ENCODE measurements at places on chromosomes 16 and 17. TPM values are rescaled to one million over a fixed set of nuclear protein-coding genes. Genes with fewer than 3 reads are reported as not detected.

- no peak for DNase-seq
Measured at GRCh38 chr17:27346228-27346899, 52.5 kb downstream of the WSB1 start.

DNA sequence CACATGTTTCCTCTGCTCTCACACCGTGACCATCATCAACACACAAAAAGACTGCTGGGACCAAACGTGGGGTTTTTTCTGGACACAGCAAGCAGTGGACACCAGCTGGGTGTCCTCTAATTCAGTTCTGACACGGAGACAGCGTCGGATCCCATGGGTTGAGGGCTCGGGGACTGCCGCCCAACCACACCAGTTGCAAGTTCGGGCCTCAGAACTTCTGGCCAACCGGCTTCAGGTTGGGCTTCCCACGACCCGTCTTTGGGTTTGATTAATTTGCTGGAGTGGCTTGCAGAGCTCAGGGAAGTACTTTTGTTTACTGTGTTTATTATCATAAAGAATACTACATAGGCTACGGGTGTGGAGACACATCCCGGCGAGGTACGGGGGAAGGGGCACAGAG, 97.8 kb downstream of the BANP start:
- DNase-seq = no peak

DNA sequence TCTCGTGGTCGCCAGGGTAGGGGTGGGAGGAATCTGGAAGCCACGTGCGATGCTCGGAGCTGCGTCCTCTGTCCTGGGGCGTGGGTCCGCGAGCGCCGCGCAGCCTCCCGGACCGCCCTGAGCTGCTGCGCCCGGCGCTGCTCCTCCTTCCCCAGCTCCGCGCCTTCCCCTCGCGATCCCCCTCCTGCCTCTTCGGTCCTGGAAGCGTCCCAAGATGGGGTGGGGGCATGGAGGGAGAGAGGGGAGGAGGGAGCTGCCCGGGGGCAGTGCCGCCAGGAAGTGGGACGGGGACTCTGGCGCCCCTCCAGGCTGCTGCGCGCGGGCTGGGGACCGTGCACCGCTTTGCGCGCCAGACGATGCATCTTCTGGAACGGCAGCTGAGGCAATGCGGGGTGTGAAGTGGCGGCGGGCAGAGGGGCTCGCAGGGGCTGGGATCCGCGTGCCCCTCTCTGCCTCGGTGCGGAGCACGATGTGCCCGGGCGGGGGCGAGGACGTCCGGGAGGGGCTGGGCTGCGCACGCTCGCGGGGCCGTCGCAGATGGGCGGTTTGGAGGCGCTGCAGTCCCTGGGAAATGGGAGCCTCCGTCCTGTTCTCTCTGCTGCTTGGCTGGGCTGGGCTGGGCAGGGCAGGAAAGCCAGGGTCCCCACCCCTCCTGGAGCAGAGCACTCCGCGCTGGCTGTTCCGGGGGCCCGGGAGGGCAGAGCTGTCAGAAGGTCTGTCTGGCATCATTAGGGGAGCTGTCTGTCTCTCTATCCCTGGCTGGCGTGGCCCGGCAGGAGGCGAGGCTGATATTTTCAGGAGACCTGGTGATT, 388.0 kb downstream of the SEC14L1 start:
- no peak for DNase-seq

DNA sequence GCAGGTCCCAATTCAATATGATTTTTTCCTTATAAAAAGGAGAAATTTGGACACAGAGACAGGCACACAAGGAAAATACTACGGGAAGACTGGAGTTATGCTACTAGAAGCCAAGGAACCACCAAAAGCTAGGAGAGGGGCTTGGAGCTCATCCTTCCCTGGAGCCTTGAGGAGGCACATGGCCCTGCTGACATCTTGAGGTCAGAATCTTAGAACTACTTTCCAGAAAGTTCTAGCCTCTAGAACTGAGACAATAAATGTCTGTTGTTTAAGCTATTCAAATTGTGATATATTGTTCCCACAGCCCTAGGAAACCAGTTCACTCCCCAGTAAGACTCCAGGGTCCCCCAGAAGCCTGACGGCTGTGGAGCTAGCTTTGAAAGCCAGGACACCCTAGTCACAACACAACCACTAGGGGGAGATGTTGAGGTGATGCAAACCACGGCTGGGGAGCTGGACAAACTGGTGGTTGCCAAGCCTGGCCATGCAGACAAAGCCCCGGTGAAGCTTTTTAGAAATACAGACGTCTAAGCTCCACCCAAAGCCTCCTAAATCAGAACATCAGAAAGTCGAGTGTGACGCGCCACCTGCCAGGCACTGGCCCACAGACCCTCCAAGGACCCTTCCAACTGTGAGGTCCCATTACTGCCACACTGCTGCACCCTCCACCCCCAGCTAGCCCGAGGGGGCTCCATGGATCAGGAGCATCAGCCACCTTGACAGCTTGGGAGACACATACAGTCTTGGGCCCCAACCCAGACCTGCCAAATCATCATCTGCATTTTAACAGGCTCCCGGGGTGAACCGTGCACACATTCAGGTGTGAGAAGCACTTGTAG, 106.4 kb downstream of the SLC39A11 start:
- DNase-seq = peak; percentile 33

DNA sequence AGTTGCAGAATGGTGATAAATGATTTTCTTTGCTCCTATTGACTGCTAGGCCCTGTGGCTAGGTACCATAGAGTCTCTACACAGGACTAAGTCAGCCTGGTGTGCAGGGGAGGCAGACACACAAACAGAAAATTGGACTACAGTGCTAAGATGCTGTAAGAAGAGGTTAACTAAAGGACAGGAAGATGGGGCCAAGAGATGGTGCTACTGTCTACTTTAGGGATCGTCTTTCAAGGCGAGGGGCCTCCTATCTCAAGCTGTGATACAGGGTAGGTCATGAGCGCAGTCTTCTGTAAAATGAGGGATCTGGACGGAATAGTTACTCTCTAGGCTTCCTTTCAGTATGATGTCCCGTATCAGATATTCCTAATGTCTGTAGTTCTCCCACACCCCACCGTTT, 817 bp downstream of the NME1 start:
- DNase-seq = no peak

DNA sequence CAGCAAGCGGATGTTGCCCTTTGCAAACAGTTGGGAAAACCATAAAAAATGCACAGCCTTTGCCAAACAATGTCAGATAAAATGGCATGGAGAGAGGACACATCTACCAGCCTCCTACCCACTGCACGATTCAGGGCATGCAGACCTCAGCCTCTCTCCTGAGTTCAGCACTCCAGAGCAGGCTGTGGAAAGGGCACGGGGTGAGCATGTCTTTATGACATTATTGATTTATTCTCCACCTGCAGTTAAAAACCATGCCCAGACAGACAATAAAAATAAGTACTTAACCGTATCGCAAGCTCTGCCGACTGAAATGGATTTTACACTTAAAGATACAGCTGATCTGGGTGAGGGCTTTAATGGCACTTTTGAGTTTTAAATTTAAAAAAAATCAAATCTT, 127.1 kb downstream of the MAF start:
- no peak for DNase-seq

GRCh38 chr17:28057731-28058246, 15.3 kb downstream of the NLK start:
- DNase-seq = no peak

- DNase-seq = no peak
Measured at GRCh38 chr16:870856-871561, 70.5 kb upstream of the GNG13 start.

- no peak for DNase-seq
Measured at GRCh38 chr16:85168732-85169256, 56.5 kb upstream of the CIBAR2 start.

- DNase-seq = no peak
Measured at GRCh38 chr17:5793899-5794298, 209.6 kb upstream of the NLRP1 start.

GRCh38 chr16:69166946-69167930, 19.7 kb upstream of the SNTB2 start:
- DNase-seq = no peak

DNA sequence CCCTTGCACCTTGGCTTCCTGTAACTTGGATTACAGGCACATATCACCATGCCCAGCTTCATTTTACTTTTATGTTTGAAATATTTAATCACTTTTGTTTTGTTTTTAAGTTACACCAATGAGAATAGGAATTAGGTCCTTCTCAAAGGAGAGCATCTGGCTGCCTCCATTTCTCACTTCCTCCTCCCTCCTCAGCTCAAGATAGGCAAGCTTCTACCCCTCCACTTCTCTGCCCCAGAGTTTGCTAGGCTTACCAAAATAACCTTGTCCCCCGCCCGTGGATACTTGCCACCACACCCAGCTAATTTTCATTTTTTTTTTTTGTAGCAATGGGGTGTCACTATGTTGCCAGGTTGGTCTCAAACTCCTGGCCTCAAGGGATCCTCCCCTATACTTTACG, 17.9 kb downstream of the GABARAPL2 start:
- no peak for DNase-seq

GRCh38 chr17:33888455-33888854, 366.6 kb upstream of the CCL2 start:
- DNase-seq = no peak

GRCh38 chr16:74942977-74943918, 41.7 kb downstream of the WDR59 start:
- no peak for DNase-seq

DNA sequence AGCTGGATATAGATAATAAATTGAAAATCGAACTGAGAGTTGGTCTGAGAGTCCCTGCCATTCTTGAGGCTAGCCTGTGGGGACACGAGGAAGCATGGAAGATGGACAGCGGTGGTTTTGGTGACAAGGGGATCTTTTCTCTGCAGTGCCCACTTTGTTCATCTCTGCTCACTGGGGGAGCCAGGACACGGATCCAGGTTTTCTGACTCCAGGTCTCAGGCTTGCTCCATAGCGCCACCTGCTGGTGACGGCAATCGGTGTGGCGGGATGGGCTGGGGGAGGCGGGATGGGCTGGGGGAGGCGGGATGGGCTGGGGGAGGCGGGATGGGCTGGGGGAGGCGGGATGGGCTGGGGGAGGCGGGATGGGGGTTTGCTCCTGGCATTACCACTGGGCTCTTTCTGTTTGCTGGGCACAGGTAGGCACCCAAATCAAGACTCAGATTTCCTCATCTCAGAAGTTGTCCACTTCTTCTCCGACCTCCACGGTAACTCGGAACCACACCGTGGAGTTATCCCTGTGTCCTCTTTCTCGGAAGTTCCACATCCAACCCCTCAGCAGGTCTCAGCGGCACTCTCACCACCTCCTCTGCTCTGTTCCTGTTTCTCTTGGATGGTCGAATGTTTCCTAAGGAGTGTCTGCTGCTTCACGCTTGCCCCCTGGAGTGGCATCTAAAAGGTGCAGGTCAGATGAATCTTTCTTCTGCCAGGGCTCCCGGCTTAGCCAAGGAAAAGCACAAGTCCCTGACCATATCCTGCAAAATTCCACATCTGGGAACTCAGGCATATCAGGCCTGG, 142.4 kb downstream of the CYLD start:
- DNase-seq = no peak

GRCh38 chr17:20092261-20092867, 83.2 kb downstream of the SPECC1 start:
- DNase-seq = no peak

DNA sequence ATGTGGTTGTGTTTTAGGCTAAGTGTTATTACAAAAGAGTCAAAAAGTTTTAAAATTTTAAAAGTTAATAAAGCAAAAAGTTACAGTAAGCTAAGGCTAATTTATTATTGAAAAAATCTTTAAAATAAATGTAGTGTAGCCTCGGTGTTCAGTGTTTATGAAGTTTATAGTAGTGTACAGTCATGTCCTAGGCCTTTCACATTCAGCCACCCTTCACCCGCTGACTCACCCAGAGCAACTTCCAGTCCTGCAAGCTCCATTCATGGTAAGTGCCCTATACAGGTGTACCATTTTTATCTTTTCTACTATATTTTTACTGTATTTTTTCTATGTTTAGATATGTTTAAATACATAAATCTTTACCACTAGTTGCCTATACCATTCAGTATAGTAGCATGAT, 98.5 kb upstream of the RPRML start:
- no peak for DNase-seq

DNA sequence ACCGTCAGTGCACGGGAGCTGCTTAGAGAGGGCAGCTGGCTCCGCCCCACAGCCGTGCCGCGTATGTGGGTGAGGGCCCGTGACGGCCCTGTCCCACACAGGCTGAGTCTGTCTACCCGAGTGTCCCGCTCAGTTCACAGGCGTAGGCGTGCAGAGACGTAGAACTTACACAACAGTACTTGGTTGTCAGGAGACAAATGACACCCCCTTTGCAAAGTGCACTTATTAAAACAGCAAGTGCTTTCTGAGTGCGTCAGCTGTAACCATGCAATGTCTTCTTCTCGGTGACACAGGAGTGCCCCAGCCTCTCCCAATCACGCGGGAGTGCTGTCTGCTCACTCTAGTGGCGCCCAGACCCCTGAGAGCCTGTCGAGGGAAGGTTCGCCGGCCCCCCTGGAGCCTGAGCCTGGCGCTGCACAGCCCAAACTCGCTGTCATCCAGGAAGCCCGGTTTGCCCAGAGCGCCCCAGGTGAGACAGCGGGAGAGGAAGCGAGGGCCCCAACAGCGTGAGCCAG, 64.2 kb downstream of the FOXK2 start:
- DNase-seq = no peak

- peak; percentile 33 for DNase-seq
Measured at GRCh38 chr16:75402821-75403475, 30.4 kb downstream of the CFDP1 start.

DNA sequence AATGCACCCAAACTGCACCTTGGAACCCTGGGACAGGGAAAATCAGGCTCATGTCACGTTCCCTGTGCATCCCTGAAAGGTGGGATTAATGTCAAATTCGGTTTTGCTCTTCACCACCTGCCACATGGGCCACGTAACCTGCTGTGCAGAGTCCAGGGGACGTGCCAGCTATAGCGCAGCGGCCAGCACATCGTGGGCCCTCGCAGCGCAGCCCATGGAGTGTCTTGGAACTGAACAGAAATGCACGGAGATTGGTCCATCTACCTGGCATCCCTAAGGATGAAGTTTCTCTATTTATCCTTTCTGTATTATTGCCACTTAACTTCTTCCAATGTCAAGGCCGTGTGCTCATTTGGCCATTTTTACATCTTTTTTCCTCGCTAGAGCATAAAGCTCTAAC, 68.1 kb upstream of the TRAP1 start:
- no peak for DNase-seq

- no peak for DNase-seq
Measured at GRCh38 chr17:45809499-45809898, 25.4 kb downstream of the CRHR1 start.

DNA sequence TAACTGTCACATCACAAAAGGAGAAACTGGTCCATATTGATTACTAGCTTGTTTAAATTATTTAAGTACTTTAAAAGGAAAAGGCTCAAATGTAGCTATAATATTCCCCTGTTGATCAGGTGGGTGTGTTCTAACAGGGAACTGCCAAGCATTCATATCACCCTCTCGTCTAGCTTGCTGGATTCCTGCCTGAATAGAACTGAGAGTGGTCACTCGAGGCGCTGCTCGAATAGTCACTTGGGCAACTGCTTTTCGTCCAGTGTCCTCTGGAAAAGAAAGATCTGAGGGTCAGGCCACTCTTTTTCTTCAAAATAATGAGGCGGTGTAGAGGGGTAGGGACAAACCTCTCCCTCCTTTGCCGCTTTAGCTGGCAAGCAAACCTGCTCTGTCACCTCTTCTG, 36.4 kb upstream of the USP22 start:
- DNase-seq = no peak

The KRTAP4-4 gene
- not detected for total RNA-seq

The DYNLRB2 gene
- total RNA-seq = not detected

The CDH3 gene
- total RNA-seq = 0.18 TPM

The ABCA3 gene
- 26.2 TPM for total RNA-seq

The CCL13 gene
- not detected for total RNA-seq

The LYZL6 gene
- not detected for total RNA-seq

The XYLT1 gene
- 0.14 TPM for total RNA-seq

The ITGAL gene
- not detected for total RNA-seq

The EME1 gene
- total RNA-seq = 5.5 TPM

The FOXC2 gene
- 2.3 TPM for total RNA-seq

Data from pulmonary artery endothelial cell (primary cell).